ENCODE measurements at places on chromosomes 11 and 22.

- DNase-seq: no peak
Observed at GRCh38 chr11:103532133-103532788, 423.0 kb downstream of the DYNC2H1 start.

- DNase-seq: no peak
Observed at GRCh38 chr11:128691802-128692752, 1.8 kb upstream of the FLI1 start.

DNA sequence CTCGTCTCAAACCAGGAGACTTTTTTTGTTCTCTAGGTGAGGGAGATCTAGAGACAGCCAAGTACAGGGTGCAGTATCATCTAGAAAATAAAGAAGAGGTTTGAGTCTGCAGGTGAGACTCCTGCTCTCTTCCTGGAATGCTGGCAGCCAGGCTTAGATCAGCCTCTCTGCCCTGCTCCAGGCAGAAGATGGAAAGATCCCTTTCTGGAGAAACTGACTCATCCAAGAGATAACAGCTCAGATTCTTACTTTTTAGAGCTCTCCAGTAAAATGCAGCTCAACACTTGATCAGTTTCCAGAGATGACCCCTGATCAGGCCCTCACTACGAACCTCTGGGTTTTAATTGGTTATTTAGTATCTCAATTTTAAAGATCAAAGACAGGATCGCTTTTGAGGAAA, 44.6 kb upstream of the EHF start:
- no peak for DNase-seq

GRCh38 chr22:37419969-37420685, 7.2 kb downstream of the ELFN2 start:
- no peak for DNase-seq

- DNase-seq: peak; percentile 77
Observed at GRCh38 chr11:116931206-116931953, 94.0 kb upstream of the APOA1 start.

- no peak for DNase-seq
Observed at GRCh38 chr11:116170526-116171120, 602.2 kb downstream of the BUD13 start.

GRCh38 chr11:47477323-47477722, 28.4 kb upstream of the RAPSN start:
- peak; percentile 47 for DNase-seq

GRCh38 chr22:17191163-17191784, 28.0 kb downstream of the ADA2 start:
- DNase-seq: no peak

DNA sequence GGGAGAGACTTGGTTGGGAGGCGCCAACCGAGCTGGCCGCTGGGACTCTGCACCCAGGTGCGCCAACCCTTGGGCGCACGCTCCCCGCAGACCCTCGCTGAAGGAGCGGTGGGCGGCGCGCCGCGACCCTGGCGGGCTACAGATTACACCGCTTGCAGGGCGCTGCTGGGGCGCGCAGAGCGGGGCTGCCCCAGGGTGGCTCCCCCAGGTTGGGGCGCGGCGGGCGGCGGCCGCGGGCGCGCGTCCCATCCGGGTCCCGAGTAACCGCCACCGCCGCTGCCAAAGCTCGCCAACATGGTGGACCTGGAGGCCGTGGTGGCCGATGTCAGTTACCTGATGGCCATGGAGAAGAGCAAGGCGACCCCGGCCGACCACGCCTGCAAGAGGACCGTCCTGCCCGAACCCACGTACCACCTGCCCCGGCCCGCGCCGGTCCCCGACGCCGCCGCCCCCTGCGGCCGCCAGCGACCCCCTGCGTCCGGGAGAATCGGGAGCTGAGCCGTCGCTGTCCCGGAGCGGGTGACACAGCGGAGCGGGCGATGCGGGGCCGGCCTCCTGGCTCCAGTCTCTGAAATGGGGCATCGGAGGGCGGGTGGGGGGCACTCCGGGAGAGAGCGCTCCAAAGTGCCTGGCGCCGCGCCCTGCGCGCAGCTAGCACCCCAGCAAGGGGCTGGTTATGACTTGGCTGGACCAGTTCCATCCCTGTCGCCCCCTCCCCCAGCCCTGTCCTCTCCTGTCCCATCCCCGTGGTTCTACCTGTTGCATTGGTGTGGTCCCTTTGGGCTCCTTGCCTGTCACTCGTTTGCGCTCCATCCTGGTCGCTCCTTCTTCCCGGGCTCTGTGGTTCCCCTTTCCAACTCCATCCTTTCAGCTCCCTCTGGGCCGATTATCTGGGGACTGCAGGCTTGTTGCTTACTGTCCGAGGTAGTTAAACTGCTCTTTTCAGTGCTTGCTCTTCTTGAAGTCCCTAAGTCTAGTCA, 143.3 kb upstream of the GRK3 start:
- DNase-seq: no peak

GRCh38 chr22:49897015-49897684, 21.1 kb downstream of the ALG12 start:
- no peak for DNase-seq
